ENCODE measurements at places on chromosomes 7 and 10.

GRCh38 chr10:112182784-112183328, 709 bp downstream of the GPAM start:
- DNase-seq: no peak

DNA sequence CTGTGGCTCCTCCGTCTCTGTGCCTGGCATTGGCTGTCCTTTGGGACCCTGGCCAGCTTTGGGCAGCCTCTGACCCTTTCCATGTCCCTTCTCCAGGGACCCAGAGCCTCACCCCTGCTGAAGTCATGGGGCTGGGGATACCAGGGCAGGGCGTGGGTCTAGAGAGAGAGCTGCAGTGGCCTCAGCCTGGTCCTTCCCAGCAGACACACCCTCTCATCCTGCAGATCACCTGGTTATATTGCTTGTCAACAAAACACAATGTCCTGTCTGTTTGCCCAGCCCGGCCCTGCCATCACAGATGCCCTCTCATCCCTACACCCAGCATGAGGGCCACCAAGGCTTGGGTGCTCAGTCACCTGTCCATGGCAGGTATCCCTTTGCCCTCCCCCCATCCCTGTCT, 1.8 kb downstream of the MUC17 start:
- no peak for DNase-seq

- DNase-seq: no peak
These were observed at the start of gene CCDC172 for GRCh38 chr10:116324227-116324950. TSS of gene CCDC172 (plus strand) at chr10:116324448. CDS start at chr10:116325012, 564 bp downstream.

GRCh38 chr7:155751409-155751808, 60.9 kb downstream of the SHH start:
- no peak for DNase-seq

DNA sequence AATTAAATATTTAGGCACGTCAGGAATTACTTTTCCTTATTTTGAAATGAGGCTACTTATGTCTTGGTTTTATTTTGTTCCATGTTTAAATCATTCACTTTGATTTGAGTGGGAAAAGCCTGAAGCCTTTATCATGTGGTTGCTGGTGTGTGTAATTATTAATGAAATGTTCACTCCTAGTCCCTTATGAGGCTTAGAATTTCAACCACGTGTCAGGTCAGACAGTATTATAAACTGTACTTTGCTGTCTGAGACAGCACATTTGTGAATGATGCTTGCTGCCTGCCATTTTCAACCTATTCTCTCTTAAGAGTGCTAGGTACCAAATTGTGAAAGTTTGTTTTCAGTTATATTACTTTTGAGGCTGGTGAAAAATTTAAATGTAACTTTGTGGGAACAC, 58.9 kb downstream of the COL17A1 start:
- DNase-seq: no peak

GRCh38 chr7:20458521-20458920, 127.8 kb downstream of the ITGB8 start:
- DNase-seq: no peak

DNA sequence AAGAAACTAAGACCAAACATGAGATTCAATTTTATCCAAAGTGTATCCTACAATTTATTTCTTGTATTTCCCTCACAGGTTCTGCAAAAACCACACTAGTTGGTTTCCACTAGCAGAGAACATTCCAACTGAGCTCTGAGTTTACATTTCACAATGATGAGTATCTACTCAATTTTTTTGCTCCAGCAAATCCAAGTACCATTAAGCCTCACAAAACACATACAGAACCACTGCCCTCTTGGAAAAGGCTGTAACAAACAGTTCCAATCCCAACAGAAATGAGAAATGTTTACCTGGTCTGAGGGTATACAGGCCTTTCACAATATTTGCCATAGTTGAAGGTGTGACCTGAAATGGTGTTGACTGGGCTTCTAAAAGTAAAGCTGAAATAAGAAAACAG, 59.9 kb downstream of the CACUL1 start:
- peak; percentile 37 for DNase-seq

DNA sequence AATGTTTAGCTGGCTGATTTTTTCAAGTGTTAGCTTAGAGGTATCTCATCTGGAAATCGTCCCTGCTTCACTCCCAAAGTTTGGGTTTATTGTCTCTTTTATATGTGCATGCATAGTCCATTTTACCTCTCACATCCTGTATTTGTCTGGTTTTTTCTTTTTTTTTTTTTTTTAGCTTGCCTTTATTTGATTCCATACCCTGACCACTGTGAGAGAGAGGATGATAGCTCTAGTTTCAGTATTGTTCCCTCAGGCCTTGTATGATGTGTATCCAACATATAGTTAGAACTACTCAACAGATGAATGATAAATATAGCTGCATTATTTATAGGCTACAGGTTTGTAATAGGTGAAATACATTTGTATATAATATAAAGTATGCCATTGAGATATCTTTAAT, 29.9 kb downstream of the PCGF5 start:
- no peak for DNase-seq

GRCh38 chr10:49119746-49120145, 4.4 kb upstream of the VSTM4 start:
- DNase-seq: no peak

- no peak for DNase-seq
These were observed 75.5 kb upstream of the TRIL start for GRCh38 chr7:29033584-29033983.

- no peak for DNase-seq
These were observed 15.9 kb downstream of the CAV1 start for GRCh38 chr7:116540743-116541142.

DNA sequence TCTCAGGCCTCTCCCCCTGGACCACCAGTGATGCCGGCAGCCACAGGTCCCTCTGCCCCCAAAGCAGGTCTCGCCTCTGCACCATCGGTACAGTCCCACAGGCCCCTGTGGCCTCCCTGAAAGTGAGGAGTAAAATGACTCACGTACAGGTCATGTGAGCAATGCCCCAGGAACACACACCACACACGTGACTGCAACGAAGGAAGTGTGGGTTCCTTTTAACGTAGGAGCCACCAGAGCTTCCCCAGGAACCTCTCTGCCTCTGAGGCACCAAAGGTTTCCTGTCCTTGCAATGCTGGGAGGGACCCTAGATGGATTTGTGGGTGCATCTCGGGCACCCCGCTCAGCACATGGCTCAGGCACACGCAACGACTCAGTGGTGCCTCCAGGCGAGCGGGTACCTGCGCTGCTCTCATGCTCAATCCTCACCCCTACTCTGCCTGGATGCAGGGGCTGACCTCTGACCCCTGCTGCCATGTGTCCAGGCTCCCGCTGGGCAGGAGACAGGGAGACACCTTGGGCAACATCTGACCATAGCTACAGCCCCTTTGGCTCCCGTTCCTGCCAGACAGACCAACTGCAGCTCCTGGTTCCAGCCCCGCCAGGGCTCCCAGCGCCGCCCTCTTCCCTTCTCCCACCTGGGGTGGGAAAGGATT, 120.7 kb downstream of the PRKAG2 start:
- DNase-seq: no peak

DNA sequence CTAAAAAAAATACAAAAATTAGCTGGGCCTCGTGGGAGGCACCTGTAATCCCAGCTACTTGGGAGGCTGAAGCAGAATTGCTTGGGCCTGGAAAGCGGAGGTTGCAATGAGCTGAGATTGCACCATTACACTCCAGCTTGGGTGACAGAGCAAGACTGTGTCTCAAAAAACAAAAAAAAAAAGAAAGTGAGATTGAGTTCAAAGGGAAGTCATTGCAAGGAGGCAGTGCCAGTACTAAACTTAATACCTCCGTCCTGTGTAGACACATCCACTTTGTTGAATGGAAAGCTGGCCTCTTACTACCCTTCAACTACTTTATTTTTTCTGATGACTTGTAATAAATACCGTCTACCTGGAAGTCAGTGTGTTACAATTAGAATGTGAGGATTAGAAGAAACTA, 31.0 kb downstream of the AHCYL2 start:
- no peak for DNase-seq

DNA sequence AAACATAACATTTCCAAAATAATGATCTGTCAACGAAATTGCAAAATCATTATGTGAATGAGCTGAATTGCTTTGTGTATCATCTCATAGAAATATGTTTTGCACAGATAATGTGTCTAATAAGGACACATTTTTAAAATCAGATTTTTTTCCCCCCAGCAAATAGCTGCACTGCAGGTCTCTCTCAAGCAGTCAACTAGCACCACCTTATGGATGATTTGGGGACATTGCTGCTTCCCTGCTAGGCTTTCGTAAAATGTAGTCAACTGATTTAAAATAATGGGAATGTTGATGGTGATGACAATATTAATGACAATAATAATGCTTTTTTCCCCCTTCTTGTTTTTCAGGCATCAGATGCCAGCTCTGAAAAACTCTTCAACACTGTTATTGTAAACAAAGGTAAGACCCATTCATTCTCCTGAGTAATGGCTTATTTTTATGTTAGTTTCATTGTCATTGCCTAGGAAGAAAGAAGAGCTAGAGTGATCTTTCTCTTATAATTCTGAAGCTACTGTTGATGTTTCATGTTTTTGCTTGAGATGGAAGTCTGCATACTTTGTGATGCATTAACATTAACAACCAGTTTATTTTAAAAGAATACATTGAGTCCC, 433.6 kb upstream of the GALNT17 start:
- peak; percentile 52 for DNase-seq

DNA sequence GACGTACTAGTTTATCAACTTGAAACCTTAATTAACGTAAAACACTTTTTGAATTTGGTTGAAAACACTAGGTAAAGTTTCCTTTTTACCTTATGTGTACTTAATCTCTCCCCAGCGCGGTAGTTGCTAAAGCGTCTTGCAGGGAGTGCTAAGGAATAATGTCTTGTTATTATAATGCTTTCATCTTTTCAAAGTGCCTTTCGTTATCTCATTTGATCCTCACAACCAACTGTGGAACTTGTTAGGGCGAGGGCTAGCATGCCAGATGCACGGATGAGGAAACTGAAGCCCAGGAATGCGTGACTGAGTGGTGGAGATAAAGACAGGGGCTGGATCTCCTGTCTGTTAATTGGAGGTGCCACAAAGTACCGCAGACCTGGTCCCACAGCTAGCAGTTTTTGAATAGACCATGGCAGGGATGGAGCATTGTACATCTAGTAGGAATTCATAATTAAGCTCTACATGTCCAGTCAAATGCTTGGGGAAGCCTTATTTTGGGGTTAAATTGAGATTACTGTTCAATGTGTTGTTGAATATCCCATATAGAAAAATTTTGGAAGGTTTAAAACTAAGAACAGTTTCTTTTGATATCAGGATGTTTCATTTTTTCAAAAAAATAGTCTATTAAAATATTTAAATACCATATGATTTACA, 234.3 kb downstream of the SH2D4B start:
- no peak for DNase-seq

- no peak for DNase-seq
These were observed 229.1 kb downstream of the GFRA1 start for GRCh38 chr10:116043861-116044260.

GRCh38 chr10:123142701-123143161, 5.2 kb upstream of the HMX2 start:
- no peak for DNase-seq

- DNase-seq: no peak
These were observed 100.4 kb downstream of the ARID5B start for GRCh38 chr10:62001898-62002297.

DNA sequence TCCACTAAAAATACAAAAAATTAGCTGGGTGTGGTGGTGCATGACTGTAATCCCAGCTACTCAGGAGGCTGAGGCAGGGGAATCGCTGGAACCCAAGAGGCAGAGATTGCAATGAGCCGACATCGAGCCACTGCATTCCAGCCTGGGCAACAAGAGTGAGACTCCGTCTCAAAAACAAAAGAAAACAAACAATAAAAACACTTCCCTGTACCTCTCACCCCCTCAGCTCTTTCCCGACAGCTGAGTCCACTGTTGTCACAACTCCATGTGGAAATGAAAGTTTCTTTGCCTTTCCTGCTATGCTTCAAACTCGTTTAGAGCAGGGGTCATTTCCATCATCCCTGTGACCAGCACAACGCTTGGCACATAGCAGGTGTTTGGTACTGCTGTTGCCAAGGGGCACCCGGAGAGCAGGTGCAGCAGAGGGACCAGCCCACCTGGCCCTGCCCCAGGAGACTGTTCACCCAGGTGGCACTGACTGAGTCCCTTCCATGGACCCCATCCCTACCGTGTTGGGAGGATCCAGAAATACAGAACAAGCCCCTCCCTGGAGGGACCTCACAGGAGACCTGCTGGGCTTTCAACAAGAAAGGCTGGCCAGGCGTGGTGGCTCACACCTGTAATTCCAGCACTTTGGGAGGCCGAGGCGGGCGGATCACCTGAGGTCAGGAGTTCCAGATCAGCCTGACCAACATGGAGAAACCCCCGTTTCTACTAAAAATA, 4.9 kb downstream of the TMEM130 start:
- no peak for DNase-seq

DNA sequence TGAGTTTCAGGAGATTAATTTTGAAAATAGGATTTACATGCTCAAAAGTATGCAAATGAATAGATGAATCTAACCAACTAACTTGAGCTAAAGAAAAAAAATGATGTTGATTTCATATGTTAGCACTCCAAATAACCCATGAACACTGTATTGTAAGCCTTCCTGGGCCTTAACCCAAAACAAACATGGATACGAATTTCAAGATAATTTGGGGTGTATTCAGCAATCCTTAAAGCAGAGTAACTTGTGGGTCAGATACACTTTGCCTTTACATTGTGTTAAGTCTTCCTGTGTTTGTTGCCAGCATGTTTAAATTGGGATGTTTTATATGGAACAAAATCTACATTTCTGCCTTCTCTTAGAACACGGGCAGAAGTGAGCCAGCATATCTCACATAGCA, 124.2 kb upstream of the WDR11 start:
- DNase-seq: no peak

GRCh38 chr10:42593284-42593683, 45.1 kb downstream of the ZNF33B start:
- no peak for DNase-seq

GRCh38 chr7:35465791-35466336, 212.0 kb upstream of the TBX20 start:
- DNase-seq: no peak

All from astrocyte of the cerebellum (primary cell).